ENCODE measurements at places on chromosomes 5 and 9.

GRCh38 chr5:5658226-5658625, 235.7 kb downstream of the ICE1 start:
- DNase-seq, result no peak

DNA sequence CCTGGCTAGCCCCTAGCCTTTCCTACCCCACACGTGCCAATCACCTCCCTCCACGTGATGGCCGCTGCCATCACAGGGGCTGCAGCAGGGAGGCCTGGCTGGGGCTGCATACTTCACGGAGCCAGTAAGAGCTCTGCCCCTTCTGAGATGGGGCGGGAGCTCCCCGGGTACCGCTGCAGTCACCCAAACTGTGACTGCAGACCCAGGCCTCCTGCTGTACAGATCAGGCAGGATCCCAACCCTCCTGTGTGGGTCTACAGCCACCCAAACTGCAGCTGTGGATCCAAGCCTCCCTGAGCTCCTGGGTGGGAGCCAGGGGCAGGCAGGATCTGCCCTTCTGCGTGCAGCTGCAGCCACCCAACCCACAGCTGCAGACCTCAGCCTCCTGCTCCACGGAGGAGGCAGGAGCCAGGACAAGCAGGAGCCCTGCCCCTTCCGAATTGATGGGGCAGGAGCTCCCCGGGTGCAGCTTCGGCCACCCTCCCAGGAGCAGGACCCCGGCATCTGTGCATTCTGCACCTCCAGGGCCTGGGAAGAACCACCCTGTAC, 3.2 kb upstream of the BTNL9 start:
- no peak for DNase-seq

DNA sequence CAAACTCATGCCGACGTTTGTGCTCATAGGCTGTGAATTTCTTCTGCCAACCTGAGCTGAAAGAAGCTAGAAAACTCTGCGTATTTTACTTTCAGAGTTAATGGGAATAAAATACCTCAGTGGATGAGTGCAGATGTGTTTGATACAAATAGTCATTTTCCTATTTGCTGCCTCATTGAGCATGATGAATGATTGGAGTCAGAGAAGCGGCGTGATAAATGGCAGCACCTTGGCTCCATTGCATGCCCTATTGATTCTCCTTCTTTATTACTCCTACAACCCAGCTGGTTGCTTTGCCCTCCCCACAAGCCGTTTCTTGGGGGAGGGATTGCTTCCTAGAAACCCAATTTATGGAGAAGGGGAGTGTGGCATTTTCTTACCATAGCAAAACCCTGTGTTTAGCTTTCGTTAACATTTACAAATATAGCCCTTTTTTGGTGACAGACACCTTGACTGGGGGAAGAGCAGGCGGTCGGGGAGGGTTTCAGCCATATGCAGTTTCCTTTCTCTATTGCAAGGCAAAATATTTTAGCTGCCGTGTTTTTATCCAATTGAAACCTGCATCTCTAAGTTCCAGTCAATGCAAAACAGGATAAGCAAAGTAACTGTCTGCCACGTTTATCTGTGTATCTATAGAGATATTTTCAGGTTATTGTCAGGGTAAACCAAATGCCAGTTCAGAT, 93.1 kb upstream of the TBCA start:
- no peak for DNase-seq

- no peak for DNase-seq
These were observed 22.7 kb downstream of the DPYSL3 start for GRCh38 chr5:147487031-147487750.

GRCh38 chr5:137792303-137792702, 38.1 kb upstream of the HNRNPA0 start:
- DNase-seq, result no peak

DNA sequence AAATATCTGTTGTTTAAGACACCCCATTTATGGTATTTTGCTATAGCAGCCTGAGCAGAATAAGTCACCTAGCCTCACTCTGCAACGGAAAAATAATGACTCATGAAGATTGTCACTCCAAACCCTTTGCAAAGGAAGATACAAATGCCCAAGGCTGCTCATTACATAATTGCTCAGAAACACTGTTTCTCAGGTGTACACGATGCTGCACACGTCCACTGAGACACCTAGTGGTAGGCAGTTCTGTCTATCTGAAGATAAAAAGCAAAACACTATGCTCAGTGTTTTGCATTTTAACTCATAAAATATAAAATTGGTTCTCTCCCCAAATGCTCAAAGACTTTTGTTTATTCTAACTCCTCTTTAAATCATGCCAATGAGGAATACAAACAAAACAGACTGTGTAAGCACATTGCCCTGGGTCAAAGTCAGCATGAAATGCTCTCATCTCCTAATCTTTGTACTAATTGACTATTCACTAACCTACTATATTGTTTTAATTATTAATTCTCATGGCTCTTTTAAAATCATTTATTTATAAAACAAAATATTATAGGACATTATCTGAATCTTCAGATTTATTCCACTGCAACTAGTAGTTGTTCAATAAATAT, 7.7 kb upstream of the TSLP start:
- DNase-seq, result no peak

DNA sequence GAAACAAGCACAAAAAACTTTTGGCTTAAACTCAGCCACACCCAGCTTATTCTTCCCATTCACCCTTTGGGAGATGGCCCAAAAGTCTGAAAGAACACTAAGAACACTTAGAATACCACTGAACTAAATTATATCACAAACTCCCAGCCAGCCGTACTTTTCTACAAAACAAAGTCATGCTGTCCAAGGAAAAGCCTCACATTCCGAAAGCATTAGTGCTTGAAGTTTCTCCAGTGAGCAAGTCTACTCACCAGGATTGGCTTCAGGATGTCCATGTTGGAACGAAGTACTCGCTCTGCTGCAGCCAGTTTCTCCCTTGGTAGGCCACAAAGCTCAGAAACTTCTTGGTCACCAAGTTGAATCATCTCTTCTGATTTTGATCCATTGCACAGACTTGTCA, 69.7 kb downstream of the ABCA1 start:
- no peak for DNase-seq

GRCh38 chr5:58544926-58545325, 37.9 kb upstream of the RAB3C start:
- DNase-seq, result no peak

GRCh38 chr5:157819502-157820115, 39.3 kb downstream of the CLINT1 start:
- no peak for DNase-seq

DNA sequence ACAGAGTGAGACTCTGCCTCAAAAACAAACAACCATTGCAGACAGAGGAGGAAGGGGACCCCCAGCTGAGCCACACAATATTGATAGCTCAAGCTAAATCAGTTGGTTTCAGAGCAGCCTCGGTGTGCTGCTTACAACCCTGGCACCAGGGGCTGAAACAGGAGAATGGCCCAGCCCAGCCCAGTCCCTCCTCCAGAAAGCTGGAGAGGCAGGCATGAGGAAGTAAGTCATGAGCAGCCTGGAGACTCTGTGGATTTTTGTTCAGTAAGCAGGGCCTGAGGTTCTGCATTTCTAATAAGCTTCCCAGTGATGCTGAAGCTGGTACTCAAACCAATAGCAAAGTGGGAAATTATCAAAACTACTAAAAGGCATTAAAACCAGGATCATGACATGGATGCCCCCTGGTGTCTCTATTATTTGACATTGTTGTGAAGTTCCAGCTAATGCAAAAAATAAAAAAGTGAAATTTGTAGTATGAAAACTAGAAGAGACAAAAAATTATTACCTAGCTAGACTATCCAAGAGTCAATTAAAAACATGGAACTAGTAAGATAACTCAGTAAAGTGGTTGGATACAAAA, 14.2 kb downstream of the PRRT1B start:
- DNase-seq, result no peak
